ENCODE measurements at places on chromosomes 12 and 14.
A peak's percentile ranks its signal among the peaks of the same experiment; 100 is the strongest.

DNA sequence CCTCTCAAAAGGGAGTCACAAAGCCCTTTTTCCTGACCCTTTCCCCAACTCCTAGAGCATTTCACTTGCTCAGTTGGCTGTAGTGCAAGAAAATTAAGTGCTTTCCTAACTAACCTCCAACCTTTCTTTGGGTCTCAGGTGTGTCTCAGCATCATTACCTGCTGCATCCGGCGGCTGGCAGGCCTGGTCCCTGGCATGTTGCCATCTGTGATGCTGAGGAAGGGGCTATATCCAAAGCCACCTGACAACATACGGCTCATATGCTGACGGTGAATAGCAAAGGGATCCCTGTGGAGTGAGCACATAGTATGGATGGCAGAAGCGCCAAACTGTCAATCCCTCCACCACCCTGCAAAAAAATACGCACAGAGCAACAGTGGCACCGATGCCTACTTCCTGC, 1.2 kb downstream of the MLF2 start:
- DNase-seq = no peak

DNA sequence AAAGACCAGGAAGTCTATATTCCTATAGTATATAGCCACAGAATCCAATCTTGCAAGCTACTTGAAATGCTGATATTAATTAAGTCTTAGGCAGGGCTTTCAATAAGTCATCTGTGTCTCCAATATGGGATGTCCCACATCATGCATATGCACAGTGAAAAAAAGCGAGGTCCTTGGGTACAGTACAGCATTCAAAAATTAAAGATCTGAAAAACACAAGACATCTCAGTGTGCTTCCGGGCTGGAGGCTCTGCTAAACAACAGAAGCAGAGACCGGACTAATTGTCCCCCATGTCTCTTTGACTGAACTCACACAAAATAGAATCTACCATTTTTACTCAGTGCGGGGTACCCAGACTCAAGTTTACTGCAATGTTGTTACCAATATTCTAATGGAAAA, 156.0 kb downstream of the DAD1 start:
- DNase-seq = no peak

- DNase-seq = no peak
These were observed 28.3 kb downstream of the MDM1 start for GRCh38 chr12:68303850-68304249.

DNA sequence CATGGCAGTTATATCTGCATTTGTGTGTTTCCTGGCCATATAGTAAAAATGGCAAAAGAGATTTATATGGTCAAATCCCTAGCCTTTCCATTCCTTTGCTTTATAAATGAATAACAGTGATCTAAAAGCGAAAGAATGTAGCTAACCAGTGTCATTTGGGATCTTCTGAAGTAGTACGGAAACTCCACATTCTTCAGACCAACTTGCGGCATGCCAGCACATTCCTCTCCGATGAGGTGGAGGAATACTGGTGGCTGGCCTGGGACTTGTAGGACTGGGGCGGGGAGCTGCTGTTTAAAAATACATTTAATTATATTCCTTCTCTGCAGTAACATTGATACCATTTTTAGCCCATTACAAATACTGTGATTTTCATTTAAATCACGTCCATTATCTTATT, 85.3 kb downstream of the SAMD4A start:
- DNase-seq = no peak

GRCh38 chr12:46470036-46470627, 97.6 kb upstream of the SLC38A2 start:
- DNase-seq = peak; percentile 37

DNA sequence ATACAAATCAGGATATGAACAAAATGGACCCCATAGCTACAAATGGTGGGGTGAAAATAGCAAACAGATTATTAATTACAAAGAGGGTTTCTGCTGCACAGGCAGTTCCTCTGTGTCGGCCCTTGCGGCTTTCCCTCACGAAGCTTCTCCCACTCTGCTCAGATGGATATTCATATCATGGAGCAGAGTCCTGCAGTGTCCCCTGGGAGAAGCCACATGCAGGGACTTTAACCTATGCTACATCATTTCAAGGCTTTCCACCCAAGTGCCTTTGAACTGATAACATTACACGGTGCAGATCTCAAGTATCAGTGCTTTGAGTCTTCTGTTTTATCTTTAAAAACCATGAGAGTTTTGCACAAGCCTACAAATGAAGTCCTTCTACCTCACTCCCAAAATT, 229.1 kb downstream of the PPM1H start:
- no peak for DNase-seq

- DNase-seq = no peak
These were observed 444.3 kb upstream of the RGS6 start for GRCh38 chr14:71487941-71488340.

DNA sequence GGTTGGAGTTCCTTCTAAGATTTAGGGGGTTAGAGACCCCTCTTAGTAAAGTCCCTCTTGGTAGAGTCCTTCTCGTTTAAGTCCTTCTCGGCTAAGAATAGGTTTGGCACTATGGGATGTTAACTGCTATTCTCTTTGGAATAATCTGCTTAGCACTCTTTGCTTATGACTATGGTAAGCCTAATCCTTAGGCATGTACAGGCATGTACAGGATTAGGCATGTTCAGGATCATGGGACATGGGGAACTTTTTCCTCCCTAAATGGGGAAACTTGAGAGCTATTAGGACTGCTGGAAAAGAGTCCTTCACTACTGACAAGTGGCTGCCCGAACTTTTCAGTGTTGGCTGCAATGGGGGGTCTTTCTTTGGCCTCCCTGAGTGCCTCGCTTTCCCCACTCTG, 193.3 kb downstream of the TMEM117 start:
- no peak for DNase-seq

- no peak for DNase-seq
These were observed 8.4 kb downstream of the TSPAN9 start for GRCh38 chr12:3085341-3086139.

- no peak for DNase-seq
These were observed 145.8 kb downstream of the GCH1 start for GRCh38 chr14:54756656-54757392.

GRCh38 chr12:78385541-78385940, 479.0 kb upstream of the SYT1 start:
- no peak for DNase-seq

GRCh38 chr14:97331526-97331925, 534.3 kb downstream of the VRK1 start:
- no peak for DNase-seq

All from CD4-positive, alpha-beta T cell treated with Interleukin-21 for 1 hour (primary cell).